Femur (tissue), 1 donor: ENCODE measurements at places on chromosomes 4 and X.

- no peak for DNase-seq
Observed at GRCh38 chrX:3584415-3584996, 128.9 kb downstream of the PRKX start.

- DNase-seq: no peak
Observed at GRCh38 chr4:152640058-152640921, 39.5 kb downstream of the TMEM154 start.

DNA sequence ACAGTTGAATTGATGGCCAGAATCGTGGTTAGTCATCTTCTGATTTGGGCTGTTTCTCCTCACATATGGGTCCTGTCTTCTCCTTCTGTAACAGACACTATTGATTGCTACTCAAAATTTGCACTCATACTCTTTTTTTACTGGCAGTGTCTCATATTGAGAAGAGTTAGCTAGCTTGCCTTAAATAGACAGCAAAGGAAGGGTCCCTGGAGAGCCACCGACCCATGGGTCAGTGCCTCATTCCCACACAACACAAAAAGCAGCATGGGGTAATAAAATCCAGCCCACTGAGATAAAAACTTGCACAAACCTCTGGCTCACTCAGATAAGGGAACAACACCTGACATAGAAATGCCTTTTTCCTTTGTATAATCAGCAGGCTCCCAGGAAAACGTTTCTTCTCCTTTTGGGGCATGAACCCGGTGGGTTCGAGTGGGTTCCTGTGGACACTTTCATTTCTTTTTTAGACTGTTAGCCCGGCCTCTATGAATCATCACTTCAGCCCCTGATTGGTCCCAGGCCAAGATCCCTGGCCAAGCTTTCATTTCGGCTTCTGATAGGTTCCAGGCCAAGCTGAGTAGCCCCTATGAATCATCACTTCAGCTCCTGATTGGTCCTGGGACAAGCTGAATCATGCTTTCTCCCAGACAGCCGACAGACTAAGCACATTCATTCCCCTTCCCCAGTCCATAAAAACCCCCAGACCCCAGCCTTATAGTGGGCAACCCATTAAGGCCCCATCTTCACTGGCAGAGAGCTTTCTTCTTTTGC is 408.1 kb downstream of the DCAF12L2 start:
- DNase-seq: no peak

DNA sequence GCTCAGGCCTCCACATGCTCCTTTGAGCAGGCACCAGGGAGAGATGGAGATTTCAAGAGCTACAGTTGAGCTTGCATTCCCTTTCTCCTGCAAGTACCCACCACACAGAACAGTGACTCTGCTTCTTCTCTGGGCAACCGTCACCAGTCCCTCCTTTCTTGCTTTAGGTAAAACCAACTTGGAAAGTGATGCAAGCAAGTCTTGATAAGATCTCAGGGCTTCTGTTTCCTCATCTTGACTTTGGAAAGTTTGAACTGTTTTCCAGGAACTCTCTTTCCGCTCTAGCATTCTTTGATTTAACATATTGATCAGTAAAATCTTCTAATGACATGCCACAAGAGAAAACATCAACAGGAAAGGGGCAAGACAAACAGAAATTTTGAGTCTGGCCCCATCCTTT is 73.7 kb downstream of the USP46 start:
- DNase-seq: no peak

- no peak for DNase-seq
Observed at GRCh38 chrX:72296991-72297390, 8.7 kb downstream of the CITED1 start.
